ENCODE measurements at places on chromosomes 7 and 10.

GRCh38 chr10:10881117-10881813 lies 136.4 kb upstream of the CELF2 start:
- no peak for DNase-seq

DNA sequence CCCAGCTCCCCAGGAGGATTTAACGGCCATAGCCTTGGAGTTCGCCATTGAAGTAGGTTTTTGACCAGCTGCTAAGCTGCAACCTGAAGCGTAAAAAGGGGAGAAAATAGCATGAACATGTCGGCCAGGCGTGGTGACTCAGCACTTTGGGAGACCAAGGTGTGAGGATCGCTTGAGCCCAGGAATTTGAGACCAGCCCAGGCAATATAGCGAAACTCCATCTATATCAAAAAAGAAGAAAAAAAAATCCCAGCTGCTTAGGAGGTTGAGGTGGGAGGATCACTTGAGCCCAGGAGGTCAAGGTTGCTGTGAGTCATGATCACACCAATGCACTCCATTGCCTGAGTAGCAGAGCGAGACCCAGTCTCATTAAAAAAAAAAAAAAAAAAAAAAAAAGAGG lies 32.2 kb upstream of the MCU start:
- peak; percentile 56 for DNase-seq

- no peak for DNase-seq
Observed at GRCh38 chr7:20466543-20467021, 135.9 kb downstream of the ITGB8 start.

GRCh38 chr10:125092564-125093031 lies 67.8 kb downstream of the CTBP2 start:
- no peak for DNase-seq

- no peak for DNase-seq
Observed at GRCh38 chr10:86360657-86361056, 5.9 kb downstream of the GRID1 start.

DNA sequence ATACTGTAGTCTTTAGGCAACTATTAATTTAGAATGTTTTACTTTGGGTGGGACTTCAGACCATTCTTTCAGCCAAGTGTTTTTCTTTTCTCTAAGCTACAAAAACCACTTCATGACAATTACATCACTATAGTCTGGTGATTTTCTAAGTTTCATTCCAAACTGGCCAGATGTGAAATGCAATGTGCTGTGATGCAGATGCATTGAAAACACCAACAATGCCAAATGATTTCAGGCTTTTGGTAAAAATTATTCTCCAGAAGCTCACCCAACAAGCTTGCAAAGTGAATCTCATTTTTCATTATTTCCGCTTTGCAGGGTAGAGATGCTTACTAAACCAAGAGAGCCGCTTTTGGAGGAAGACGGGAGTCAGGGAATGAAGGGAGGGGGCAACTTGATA lies 118.4 kb upstream of the ANK3 start:
- no peak for DNase-seq

DNA sequence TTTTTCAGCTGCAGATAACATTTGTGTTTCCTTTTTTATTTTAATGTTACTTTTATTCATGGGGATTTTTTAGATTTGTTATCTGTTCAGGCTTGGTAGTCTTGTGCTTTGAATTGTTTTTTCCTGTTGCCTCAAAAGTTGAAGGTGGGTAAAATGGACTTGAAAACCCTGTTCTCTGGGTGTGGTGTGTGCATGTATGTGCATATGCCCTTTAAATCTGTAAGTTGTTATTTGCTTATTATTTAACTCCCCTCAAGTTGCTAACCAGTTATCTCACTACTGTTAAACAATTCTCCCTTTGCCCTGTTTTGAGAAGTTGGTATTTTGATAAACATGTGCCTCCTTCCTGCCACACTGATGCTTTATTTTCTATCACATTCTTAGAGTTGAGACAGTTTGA lies 30.6 kb downstream of the TSPAN14 start:
- no peak for DNase-seq

- no peak for DNase-seq
Observed at GRCh38 chr7:50908628-50909290, 126.1 kb upstream of the GRB10 start.

DNA sequence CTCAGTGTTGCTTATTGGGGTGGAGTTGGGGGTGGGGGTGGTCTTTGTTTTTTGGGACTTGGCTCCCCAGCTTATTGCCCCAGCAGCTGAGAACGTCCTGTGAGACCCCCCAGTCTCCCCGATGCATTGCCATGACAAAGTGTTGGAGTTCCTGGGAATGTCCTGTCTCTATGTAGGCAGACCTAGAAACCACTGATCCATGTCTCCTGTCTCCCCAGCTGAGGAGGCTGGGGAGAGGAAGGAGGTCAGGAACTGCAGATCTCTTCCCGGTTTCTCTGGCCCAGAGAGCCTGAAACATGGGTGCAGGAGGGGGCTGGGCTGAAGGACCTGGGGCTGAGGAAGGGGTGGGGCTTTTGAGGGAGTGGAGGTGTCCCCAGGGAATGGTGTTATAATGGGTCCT lies 80.2 kb upstream of the GTF2IRD1 start:
- no peak for DNase-seq

DNA sequence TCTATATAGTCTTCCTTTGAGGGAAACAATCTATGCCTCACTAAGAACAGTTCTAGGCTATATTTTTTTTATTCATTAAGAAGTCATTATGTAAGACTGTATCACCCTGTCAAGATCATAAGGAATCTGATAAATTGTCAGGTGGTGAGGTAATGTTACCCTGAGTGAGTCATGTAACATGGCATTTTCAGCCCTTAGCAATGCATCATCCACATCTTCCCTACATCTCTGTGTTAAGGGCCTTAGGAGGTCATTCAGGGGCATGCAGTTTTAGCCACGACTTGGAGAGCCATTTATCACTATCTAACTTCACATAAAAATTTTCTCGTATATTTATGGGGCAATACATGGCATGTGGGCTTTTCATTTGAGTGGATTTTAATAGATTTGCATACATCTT lies 924.5 kb upstream of the MBL2 start:
- no peak for DNase-seq

GRCh38 chr7:142587578-142588191 lies 161.6 kb upstream of the PRSS1 start:
- peak; percentile 85 for DNase-seq

GRCh38 chr7:159015454-159016410 lies 128.9 kb downstream of the VIPR2 start:
- DNase-seq, result peak; percentile 93

DNA sequence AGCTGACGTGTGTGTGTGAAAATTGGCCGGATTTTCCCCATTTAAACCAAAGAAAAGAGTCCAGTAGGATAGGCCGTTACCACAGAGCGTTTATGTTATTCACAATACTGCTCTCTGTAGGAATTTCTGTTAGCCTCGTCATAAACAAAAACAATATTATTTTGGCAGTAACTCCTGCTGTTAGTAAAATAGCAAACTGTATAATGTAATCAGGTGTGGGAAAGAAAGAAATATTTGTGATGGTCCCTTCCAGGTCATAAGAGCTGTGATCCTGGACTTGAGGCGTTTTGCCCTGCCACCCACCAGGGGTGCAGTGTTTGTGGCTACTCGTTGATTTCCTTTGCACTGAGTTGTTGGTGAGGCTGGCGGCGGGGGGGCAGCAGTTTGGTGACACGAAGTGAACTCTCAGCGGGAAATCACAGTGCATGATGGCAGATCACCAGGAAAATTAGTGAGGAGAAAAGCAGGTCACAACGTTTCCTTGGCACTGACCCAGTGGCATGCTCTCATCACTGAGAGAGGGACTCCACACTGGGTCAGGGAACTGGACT lies 2.8 kb downstream of the EEPD1 start:
- DNase-seq, result no peak

GRCh38 chr7:93958651-93959050 lies 37.1 kb downstream of the GNG11 start:
- no peak for DNase-seq

Measured in A549 (cell line).